Kidney glomerular epithelial cell (primary cell): ENCODE measurements at places on chromosomes 1 and 21.

DNA sequence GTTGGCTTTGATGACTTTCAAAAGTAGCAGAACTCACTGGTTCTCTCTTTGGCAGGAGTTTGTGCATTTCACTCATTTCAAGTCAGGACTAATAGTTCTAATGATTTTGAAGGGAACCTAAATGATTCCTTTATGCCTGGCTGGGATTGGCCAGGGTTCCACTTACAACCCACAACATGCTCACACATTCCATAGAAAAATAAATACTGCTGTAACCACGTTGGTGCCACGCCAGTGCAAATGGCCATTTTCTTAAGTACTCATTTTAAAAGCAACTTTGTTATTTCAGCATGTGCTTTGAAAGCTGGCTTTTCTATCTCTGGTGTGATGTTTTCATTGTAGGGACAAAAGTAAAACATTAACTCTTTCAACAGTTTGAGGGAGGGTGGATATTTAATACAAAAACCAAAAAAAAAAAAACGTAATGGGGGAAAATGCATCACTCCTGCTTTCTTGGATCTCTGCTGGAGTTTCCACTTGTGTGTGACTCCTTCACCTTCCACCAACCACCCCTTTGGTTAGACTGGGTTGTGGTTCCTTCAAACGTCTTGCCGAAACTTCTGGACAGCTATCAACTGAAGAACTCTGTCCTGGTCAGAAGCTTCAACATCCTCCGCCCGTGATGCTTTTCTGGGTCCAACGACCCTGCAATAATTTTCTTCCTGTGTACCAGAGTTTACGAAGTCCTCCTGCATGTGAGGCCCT, 300.4 kb upstream of the RUNX1 start:
- peak; percentile 58 for DNase-seq

- no peak for DNase-seq
Observed at GRCh38 chr1:95233319-95233736, 682 bp upstream of the RWDD3 start.

DNA sequence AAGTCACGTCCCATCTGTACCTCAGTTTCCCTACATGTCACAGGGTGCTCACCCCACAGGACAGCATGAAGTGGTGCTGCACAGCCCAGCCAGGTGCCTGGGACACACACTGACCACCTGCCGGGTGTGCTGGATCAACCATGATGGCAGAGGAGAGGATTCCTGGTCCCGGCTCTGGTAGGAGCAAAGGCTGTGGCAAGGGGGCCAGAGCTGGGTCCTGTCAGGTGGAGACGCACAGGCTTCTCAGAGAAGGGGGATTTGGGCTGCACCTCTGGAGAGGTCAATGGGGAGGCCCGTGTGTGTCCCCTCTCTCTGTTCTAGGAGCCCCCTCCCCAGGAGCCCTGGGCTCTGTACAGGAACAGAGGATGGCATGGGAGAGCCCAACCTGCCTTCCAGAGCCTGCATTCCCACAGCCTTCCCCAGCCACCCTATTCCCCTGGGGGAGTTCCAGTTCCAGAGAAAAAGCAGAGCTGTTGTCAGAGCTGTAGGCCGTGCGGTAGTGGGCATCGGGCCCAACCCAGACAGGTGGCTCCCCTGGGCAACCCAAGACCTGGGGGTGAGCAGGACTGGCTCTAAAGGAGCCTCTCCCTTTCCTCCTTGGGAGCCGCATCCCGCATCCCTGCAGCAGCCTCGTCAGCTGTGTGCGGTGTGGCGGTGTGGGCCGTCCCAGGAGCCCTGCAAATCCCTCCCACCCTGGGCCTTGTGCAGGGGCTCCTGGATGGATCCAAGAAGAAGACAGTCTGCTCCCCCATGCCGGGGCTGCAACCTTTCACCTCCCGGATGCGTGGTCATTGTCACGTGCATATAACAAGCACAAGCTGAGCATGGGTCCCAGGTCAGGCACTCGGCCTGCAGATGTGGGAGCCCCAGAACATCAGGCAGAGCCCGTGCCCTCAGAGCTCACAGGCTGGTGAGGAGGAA, 2.9 kb upstream of the TFF3 start:
- DNase-seq, result no peak

- no peak for DNase-seq
Observed at GRCh38 chr1:88296642-88297041, 387.4 kb upstream of the PKN2 start.

DNA sequence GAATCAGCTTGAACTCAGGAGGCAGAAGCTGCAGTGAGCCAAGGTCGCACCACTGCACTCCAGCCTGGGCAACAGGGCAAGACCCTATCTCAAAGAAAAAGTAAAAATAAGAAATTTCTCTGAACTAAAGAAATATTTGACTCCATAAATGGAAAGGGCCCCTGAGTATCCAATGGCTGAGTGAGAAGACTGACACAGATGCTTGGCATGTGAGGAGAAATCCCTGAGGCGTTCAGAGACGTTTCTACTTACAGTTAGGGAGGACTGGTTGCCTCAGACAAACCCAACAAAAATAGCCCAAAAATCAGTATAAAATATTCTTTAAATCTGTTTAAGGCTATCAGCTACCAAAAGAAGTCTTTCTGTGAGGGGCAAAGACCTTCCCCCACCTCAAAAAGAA, 3.0 kb upstream of the SUMO3 start:
- no peak for DNase-seq

DNA sequence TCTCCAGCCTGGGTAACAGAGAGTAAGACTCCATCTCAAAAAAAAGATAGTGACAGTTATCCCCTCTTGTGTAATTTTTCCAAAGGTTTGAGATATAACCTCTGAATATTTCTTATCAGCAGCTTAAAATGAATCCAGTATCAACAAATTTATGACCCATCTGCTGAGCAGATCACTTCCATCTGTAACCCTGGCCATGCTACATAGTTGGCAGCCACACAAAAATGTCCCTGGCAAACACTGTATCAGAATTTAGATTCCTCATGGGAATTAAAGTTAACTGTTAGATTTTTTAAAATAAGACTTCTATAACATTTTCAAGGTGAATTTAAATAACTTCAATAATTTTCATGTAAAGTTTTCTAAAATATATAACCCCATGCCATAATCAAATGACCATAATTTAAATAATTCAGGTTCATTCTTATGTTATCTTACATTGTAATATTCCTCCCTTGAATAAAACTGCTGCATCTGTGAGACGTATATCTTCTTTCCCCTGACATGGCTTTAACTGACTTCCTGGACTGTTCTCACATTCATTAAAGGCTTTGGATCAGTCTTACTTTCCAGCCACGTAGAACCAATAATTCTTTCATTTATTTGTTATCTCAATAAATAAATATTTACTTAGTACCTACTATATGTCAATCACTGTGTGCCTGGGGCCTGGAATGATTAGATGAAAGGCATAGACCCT, 5.3 kb upstream of the PRPF38B start:
- DNase-seq, result no peak

DNA sequence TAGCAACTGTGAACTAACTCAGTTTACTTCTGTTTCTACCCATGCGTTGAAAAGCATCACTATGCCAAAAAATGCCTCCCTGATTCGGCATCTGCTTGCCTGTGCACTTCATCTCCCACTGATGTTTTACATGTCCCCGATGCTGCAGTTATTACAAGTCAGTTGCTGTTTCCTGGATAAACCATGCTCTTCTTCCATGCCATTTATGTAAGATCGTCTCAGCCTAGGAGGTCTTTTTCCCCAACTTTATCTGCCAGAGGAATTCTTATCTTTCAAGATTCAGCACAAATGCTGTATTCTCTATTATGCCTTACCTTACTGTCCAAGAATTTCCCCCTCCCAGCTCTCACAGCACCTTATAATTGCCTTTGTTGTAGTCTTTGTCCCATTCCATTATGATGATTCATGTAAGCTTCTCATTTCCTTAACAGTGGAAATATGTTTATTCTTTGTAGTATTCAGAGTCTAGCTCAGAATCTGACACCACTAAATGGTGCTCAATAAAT, 30.0 kb downstream of the PRKACB start:
- DNase-seq, result peak; percentile 95

DNA sequence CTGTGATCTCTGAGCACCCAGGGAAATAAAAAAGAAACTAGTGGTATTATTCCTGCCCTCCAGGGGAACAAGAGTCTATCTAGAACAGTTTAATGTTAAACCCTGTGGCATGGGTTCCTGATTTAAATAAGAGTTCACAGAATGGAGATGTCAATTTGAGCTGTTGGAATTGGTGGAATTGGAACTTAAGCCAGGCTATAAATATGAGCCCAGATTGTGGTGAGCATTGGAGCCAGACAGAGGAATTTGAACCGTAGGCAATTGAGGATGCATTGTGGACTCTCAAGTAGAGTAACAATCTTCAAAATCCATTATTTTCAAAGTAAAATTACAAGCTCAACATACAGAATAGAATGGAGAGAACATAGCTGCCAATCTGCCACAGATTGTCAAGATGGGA, 98.2 kb downstream of the NEK7 start:
- DNase-seq, result no peak

DNA sequence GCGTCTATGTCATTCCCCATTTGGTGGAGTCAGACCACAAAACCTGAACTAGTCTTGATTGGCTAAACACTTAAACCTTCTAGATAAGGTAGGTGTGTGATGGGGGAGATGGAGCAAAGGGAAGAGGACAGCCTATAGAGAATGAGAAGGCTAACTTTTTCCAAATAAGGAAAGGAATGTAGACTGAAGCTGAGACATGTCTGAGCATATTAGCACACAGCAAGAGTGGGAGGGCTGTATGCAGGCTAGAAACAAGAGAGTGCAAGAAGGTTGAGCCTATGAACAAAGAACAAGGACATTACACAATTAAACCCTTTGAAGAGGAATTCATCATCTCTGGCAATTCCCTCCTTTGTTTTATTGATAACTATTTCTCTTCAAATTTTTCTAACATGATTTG, 89.2 kb upstream of the OLFM3 start:
- no peak for DNase-seq

DNA sequence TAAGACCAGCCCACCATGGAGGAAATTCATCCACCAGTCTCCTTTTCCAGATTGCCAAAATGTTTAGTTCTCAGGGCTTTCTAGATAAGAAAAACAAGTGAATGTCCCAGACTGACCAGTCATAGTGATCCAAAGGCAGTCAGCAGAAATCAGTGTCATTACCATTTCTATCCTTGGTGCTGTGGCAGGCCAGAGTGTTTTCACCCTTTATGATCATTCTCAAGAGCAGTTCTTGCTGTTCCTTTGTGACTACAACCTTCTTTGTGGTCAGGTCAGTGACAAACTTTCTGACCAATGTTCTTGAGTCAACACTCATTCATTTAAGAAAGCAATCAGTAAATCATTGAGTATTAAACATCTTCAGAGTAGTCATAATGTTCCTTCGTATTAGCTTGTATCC, 7.3 kb upstream of the DHCR24 start:
- DNase-seq, result no peak

DNA sequence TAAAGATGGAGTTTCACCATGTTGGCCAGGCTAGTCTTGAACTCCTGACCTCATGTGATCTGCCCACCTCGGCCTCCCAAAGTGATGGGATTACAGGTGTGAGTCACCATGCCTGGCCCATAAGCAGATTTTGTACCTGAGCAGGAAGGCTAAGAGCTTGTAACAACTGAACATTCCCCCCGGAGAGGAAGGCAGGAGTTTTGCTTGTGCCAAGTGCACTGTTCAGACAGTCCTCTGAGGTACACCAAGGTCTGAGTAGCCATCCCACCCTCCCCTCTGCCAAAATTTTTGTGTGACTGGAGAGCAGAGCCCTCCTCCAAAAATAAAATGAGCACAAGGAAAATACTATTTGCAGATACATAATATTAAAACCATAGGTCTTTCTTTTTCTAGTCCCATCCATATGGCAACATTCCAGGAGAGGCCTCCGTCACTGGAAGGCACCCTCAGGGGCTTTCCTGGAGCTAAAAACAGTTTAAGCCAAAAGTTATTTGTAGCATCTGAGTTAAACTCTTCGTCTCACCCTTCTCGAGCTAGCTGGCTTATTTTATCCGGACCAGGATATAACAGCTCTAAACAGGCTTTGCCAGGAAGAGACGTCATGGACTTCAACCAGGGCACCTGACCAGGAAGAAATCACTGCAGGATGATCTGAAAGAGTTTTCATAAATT, 27.2 kb downstream of the CAPN2 start:
- no peak for DNase-seq

DNA sequence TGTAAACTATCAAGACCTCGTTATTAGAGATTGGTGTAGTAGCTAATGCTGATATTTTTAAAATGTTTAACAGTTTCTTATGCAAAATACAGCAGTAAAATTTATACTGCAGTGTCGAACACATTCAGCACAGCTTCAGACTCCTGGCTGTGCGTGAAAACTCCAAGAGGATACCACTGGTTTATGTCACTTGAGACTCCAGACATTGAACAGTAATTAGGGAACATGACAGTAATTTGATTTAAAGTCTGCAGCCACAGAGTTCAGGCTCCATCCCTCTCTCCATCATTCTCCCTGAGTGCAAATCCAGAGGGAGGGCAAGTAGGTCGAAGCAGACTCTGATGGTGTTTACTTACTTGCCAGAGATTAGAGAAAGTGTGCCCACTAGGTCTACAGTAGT, 94.2 kb downstream of the AK5 start:
- no peak for DNase-seq

GRCh38 chr1:18043871-18044270, 63.7 kb upstream of the IGSF21 start:
- DNase-seq, result peak; percentile 4

GRCh38 chr1:160739098-160739511, at the start of gene SLAMF7:
Gene SLAMF7, plus strand, starts transcription at chr1:160739247. Its CDS starts 55 bp downstream, at chr1:160739302.
- DNase-seq, result no peak

DNA sequence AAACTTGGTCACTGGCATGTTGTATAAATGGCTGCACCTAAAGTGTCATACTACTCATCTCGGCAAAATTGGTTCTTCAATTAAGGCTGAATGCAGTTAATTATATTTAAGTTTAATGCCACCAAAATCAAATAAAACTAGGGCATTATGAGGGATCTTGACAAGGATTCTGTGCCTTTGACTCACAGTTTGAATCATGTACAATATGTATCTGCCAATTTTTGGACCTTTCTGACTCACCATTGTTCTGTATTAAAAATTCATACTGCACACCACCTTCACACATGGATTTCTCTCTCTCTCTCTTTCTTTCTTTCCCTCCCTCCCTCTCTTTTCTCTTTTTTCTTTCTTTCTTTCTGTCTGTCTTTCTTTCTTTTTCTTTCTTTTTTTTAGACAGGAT, 14.1 kb upstream of the STXBP3 start:
- DNase-seq, result no peak
